A673 (cell line): ENCODE measurements at places on chromosomes 3 and 15.

- no peak for DNase-seq
These were observed 285.3 kb upstream of the RARB start for GRCh38 chr3:25142609-25143355.

DNA sequence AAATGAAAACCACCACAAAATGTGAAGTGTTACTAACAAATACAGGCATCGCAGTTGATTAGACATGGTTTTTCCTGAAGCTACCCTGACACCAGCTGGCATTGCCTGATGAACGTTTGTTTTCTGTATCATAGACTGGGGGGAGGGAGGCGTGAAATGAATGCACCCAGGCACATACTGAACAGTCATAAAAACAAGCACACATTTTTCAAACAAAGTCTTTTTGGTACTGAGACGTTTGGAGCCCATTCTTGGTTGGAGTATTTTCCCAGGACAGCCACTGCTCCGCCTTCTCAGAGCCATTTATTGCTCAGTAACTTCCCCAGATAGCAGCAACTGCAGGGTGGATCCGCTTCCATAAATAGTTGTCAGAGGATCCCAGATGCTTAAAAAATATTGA lies 52.4 kb downstream of the KLF13 start:
- no peak for DNase-seq

DNA sequence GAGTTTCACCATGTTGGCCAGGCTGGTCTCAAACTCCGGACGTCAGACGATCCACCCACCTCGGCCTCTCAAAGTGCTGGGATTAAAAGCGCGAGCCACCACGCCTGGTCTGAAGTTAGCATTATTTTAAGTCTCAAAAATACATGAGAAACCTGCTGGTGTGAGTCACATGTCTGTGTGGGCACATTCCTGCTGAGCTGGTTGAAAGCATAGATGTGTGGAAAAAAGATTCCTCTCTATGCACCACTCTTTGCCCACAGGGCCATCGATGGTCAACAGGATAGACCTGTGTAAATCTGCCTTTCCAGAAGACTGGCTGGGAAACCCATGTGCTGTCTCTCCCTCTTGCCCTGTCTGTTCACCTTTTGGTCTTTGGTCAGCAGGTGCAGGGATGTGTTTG lies 63.5 kb downstream of the CHRD start:
- DNase-seq, result no peak

GRCh38 chr3:167116120-167116922 lies 263.8 kb downstream of the ZBBX start:
- no peak for DNase-seq

- DNase-seq, result no peak
These were observed 454.4 kb upstream of the RASGRP1 start for GRCh38 chr15:39018966-39019365.

- no peak for DNase-seq
These were observed 73.5 kb upstream of the DCP1A start for GRCh38 chr3:53420831-53421230.

DNA sequence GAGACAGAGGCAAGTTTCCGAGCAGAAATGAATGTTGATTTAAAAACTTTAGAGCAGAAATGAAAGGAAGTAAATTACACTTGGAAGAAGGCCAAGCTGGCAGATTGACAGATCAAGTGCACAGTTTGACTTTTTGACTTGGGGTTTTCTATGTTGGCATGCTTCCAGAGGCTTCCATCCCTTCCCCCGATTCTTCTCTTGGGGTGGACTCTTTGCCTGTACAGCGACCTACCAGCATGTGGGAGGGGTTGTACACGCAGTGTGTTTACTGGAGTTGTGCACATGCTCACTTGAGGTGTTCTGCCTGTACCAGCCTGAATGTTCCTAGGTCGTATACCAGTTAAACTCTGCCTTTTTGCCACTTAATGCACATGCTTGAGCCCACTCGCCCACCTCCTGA lies 701.5 kb upstream of the GBE1 start:
- peak; percentile 0 for DNase-seq

GRCh38 chr15:40418126-40418525 lies 12.5 kb downstream of the IVD start:
- DNase-seq, result no peak

GRCh38 chr15:84773716-84774115 lies 25.3 kb downstream of the ZNF592 start:
- no peak for DNase-seq

DNA sequence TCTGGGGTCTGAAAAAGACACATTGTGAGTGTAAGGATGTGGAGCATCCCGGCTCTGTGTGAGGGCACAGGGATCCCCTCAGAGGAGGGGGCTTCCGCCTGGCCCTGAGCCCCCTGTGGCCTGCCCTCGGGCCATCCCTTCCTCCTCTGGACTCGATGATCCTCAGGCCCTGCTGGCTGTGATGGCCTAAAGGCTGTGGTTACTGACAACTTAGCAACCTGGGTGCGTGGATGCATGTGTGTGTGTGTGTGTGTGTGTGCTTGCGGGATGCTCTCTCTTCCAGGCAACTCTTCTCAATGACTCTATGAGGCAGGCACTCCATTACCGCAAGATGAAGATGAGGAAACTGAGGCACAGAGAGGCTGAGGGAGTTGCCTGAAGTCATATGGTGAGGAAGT lies 66.0 kb downstream of the ASB7 start:
- no peak for DNase-seq

- DNase-seq, result peak; percentile 28
These were observed 156.3 kb downstream of the WNT5A start for GRCh38 chr3:55330756-55331155.

- no peak for DNase-seq
These were observed 7.8 kb upstream of the UBP1 start for GRCh38 chr3:33447958-33448357.

DNA sequence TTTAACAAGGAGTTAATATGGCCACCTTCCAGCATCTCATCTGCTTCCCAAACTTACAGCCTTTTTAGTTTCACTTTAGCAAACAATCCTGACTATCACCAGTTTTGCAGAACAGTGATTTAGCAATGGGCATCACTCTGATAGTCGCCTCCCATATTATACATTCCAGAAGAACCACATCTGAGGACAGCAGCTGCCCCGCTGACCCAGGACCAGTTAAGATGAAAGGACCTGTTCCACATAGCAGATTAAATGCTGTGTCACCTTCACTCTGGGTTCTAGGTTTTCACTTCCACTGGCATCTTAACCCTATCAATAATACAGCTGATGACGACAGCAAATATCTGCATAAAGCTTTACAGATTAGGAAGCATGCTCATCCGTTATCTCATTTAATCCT lies 99.8 kb downstream of the TRIM69 start:
- DNase-seq, result no peak
